ENCODE measurements at places on chromosomes 4 and X. TPM values are rescaled to one million over a fixed set of nuclear protein-coding genes. Genes with fewer than 3 reads are reported as not detected.
A peak's percentile ranks its signal among the peaks of the same experiment; 100 is the strongest.

Gene AFM
- polyA plus RNA-seq, result 10.4 TPM

Gene RBBP7
- polyA plus RNA-seq, result 132 TPM

DNA sequence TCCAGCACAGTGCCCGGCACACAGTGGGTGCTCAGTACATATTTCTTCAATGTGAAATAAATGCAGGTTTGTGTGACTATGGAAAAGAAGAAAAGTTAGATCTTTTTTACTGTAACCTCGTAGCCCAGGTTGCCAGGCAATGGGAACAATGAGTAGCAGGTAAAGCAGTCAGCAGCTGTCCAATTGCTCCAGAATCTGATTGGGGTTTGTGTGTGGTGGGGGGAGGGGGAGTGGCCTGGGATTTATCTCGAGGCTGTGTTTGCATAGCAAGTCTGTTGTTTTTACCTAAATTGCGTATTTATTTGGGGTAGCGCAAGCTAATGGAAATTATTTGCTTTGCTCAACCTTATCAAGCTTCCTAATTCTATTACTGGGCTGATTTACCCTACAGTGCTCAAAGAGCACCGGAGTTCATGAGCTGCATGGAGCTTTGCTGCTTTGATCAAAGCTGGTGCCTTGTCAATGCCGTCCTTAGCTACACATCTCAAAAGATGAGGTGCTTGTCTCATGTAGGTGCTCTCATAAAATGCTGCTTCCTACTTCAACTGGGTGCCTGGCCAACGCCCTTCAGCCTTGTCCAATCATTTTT is 145.0 kb upstream of the DGKK start:
- no peak for DNase-seq

DNA sequence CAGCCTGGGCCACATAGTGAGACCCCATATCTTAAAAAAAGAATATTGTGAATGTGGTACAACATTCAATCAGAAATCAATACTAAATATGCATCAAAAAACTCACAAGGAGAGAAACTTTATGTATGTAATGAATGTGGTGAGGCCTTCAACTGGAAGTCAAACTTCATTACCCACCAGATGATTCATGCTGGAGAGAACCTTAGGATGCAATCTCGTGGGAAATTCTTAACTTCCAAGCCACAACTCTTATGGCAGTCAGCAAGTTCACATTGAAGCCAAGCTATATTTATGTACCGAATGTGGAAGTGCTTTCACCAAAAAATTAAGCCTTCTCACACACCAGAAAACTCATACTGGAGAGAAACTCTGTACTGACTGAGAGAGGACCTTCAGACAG is 84.5 kb upstream of the UXT start:
- DNase-seq, result no peak

- DNase-seq, result no peak
Observed at GRCh38 chr4:8387194-8387593, 53.3 kb downstream of the ACOX3 start.

GRCh38 chrX:110315551-110315950 is 2.3 kb downstream of the AMMECR1 start:
- DNase-seq, result no peak

DNA sequence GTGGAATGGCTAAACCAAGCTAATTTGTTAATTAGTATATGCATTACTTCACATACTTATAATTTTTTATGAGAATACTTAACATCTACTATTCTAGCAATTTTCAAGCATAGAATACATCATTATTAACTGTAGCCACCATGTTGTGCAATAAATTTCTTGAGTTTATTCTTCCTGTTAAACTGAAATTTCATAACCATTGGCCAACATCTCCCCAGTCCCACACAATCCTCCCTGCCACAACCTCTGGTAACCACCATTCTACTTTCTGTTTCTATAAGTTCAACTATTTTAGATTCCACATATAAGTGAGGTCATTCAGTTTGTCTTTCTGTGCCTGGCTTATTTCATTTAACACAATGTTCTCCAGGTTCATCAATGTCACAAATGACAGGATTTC is 208.5 kb downstream of the PPP4R3C start:
- DNase-seq, result no peak

- DNase-seq, result no peak
Observed at GRCh38 chrX:1743663-1744062, 128.8 kb downstream of the ASMT start.

GRCh38 chrX:136523770-136524169 is 8.2 kb upstream of the VGLL1 start:
- DNase-seq, result no peak

GRCh38 chrX:71282514-71283402 is 677 bp upstream of the NONO start:
- DNase-seq, result no peak

- DNase-seq, result peak; percentile 9
Observed at GRCh38 chr4:94621491-94622080, 136.2 kb upstream of the BMPR1B start.

DNA sequence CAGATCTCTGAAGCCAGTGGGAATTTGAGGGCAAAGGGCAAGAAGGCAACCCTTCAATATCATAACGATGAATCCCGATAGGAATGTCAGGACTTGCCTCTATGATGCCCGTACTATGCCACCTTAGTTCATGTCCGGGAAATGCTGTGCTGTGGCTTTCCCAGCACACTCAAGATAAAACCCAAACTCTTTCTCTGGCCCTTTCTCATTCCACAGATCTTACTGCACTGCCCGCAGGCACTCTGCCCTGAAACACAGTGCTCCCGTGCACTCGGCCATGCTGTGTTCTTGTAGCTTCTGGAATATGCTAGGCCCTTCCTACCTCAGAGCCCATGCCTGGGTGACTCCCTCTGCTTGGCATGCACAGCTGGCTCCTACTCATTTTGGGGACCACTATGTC is 26.3 kb downstream of the SORCS2 start:
- DNase-seq, result no peak

- no peak for DNase-seq
Observed at GRCh38 chr4:170758988-170759387, 669.2 kb upstream of the AADAT start.
